ENCODE measurements at places on chromosomes 6 and 20.
A peak's percentile ranks its signal among the peaks of the same experiment; 100 is the strongest.

GRCh38 chr20:10848810-10849370 is 175.1 kb upstream of the JAG1 start:
- DNase-seq = no peak

GRCh38 chr6:21666853-21667681 is 73.5 kb downstream of the SOX4 start:
- no peak for DNase-seq

DNA sequence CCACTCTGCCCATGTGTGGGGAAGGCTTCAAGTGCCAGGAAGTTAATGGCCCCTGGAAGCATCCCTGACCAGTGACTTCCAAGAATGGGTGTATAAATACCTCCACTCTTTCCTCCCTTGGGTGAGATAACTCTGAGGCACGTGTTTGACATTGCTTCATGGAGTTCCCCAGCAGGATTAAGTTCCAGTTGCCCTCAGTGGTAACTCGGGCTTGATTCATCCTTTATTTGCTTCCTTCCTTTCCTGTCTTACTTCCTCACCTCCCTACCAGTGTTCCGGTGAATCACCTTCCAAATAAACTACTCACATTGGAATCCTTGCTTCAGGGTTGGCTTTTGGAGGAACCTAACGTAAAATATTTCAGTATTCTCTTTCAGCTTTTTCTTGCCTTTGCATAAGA is 84.6 kb upstream of the JAG1 start:
- no peak for DNase-seq

DNA sequence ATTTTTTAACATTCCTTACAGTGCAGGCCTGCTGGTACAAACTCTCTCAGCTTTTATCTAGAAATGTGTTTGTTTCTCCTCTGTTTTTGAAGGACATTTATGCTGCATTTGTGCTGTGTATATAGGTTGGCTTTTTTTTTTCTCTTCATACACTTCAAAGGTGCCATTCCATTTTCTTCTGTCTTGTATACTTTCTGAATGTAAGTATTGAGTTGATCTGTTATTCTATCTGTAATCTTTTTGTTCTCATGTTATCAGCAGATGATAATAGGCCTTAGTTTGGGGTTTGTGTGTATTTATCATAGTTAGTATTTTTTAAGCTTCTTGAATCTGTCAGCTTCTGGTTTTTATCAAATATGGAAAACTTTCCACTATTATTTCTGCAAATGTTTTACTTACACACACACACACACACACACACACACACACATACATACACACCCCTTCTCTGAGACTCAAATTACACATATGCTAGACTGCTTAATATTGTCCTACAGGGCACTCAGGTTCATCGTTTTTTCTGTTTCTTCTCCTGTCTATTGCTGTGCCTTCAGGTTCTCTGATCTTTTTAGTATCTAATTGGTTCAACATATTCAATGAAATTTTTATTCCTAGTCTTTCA is 74.6 kb downstream of the RPP40 start:
- no peak for DNase-seq

GRCh38 chr6:37643851-37644672 is 53.6 kb downstream of the MDGA1 start:
- no peak for DNase-seq

- no peak for DNase-seq
Observed at GRCh38 chr6:124885171-124885570, 77.1 kb upstream of the RNF217 start.

DNA sequence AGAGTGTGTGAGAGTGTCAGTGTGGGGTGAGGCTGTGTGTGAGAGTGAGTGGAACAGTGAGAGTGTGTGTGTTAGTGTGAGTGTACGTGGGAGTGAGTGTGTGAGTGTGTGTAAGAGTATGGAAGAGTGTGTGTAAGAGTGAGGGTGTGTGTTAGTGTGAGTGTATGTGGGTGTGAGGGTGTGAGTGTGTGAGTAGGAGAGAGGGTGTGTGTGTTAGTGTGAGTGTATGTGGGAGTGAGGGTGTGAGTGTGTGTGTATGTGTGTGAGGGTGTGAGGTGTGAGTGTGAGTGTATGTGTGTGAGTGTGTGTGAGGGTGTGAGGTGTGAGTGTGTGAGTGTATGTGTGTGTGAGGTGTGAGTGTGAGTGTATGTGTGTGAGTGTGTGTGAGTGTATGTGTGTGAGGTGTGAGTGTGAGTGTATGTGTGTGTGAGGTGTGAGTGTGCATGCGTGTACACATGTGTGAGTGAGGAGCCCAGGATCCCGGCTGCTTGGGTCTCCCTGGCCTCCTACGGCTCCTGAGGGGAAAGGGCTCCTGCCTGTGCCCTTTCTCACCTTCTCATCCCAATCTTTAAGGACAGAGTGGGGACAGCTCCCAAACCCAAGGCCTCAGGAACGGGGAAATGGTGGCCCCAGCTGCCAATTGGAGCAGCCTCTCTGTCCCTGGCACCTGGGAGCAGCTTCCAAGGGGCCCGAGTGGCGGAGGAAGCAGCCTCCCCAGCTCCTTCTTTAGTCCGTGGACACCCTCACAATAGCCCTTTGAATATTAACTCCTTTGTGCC is 100.2 kb downstream of the PSMB1 start:
- DNase-seq = no peak

DNA sequence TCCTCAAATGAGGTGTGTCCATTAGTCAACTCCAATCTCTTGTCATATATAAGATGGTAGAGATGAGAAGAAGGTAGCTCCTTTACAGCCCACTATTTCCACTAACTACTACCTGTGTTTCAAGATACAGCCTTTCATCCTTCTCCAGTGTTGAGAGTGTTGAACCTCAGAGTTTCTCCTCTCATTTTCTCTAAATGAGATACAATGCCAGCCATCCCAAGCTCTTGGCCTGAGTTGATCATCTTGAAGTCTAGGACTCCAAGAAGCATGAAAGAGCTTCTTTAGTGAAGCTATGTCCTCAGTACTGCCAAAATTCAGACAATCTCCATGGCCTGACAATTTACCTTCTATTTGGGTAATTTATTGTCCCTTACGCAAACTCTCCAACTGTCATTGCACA is 548 bp upstream of the HLA-DRA start:
- DNase-seq = no peak

GRCh38 chr6:26571592-26572296 is 25.0 kb upstream of the ABT1 start:
- peak; percentile 59 for DNase-seq

GRCh38 chr6:72856801-72857200 is 234.9 kb downstream of the KCNQ5 start:
- no peak for DNase-seq

DNA sequence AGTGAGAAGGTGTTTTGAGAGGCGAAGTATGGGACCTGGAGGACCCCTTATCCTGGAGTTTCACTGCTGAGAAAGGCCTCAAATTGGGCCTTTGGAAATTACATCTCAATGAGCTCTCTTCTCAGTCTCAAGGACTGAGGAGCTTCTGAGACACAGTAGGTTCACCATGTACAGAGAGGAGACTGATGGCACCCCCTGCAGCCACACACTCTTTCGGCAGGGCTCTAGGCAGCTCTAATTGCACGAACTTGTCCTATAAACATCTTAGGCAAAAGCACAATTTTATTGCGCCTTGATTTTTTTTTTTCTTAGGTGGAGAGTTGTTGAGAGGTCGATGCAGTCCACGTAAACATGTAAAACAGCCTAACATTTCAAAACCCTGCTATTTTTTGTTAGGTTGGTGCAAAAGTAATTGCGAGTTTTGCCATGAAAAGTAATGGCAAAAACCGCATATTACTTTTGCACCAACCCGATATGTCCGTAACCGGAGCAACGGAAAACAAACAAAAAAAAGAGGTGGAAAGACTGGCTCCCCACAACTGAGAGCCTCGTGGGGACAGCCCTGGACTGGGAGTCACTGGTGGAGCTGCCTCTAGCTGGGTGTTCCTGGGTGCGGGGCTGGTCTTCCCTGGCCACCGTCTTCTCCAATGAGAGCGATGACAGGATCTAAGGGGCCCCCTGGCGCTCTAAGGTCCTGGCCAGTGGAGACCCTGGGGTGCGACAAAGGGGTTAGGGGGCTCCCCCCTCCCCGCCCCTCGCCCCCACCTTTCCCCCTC is 84.0 kb upstream of the EYA2 start:
- no peak for DNase-seq

DNA sequence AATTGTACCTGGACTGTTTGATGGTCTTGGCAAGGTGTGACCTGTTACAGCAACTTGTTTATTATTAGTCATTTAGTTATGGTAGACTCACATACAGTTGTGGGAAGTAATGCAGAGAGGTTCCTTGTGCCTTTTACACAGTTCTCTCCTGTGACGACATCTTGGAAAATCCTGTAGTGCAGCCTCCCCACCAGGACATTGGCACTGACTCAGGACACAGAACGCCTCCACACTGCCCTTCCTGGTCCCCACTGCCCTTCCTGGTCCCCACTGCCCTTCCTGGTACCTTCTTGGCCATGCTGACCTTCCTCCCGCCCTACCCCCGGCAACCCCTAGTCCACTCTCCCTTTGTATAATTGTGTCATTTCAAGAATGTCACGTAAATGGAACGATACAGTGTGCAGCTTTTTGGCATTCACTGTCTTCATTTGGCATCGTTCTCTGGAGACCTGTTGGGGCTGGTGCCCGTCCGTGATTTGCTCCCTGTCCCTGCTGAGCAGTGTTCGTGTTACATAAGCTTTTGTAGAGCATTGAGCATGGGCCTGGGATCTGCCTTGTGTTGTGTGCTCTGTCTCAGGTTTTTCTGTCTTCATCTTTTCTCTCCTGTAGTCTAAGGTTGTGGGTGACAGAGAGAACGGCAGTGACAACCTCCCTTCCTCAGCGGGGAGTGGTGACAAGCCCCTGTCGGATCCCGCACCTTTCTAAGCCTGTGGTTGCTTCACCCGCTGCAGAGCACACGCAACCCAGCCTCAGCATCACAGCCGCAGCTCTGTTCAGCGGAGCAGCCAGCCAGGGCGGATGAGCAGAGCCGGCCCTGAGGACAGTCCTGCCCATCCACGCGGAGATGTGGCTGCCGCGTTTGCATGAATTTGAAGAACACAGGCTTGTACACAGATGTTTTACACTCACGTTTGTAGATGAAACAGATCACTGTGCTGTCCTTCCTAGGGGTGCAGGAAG is 5.4 kb upstream of the DNAJC5 start:
- DNase-seq = no peak

DNA sequence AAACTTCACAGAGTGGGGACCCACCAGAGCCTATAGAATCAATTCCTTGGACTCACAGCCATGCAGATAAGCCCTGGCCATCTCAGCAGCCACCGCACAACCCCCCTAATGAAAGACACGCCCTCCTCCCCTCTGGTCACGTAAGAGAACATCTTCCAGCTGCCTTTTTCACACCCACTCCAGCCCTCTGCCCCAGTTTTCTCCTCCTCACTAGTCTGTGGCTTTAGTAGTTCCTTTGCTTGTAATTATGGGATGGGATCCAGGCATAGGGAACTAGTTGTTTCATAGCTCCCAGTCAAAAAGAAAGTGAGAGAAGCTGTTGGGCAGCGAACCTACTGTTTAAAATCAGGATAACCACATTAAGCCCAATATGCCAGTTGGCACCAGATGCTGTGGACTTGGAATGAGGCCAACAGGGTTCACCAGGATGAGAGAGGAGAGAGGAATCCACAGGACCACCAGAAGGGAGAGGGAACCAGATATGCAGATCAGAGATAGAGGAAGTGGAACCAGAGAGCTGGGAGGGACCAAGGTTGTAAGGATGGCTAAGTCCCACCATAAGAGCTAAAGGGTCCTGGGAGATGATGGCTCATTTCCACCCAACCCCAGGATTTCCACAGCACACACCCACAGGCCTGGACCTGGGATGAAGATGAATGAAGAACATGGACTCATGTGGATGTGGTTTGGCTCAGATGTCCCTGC is 9.0 kb upstream of the BTN3A1 start:
- no peak for DNase-seq

- DNase-seq = no peak
Observed at GRCh38 chr6:98946266-98946878, 1.4 kb downstream of the FBXL4 start.

GRCh38 chr20:34954904-34955230 is 739 bp downstream of the GSS start:
- DNase-seq = peak; percentile 42

GRCh38 chr6:154986787-154987235 is 8.3 kb upstream of the TIAM2 start:
- DNase-seq = no peak

GRCh38 chr6:155185544-155185943 is 78.3 kb upstream of the CLDN20 start:
- DNase-seq = no peak

- DNase-seq = no peak
Observed at GRCh38 chr6:168712993-168713392, 272.0 kb downstream of the SMOC2 start.

DNA sequence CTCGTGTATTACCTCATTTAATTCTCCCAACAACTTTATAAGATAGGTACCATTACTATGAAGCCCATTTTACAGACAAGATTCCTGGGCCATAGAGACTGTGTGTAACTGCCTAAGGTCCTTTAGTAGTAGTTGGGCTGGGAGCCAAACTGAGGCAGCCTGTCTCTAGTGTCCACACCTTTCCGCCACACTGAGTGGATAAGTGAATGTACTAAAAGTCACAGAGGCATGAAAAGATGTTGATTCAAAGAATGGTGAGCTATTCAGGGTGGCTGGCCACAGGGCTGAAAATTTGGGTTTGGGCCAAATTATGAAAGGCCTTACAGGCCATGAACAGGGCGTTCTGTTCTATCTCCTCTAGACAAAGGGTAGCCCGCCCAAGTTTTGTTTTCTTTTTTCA is 11.0 kb downstream of the CD24 start:
- DNase-seq = no peak

DNA sequence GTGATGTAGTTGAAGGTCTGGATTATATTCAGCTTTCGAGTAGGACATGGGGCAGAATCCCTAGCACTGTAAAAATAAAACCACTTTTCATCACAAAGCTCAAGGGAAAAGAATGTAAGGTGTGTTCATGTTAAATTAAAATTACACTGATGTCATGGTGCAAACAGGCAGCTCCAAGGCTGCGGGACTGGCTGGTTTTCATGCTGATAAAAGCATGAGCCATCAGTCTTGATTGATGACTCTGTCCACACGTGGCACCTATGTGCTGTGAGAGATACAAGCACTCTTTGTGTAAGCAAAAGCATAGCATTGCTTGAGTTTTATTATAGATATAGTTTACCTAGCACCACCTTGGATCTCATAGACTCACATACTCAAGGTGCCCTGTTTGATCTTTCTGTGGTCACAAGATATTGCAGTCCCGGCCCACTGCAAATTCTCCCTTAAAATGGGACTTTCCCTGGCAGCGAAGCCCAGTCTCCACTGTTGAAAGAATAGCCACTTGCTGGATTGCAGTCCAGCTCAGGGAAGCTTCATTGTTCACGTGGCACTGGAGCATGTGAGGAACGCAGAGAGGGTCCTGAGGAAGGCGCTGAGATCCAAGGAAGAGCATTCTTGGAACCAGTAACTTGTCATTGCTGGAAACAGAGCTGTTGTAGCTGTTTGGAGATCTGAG is 90.6 kb downstream of the TIAM2 start:
- DNase-seq = no peak

- DNase-seq = no peak
Observed at GRCh38 chr6:2758980-2759379, 6.2 kb upstream of the WRNIP1 start.

GRCh38 chr6:148249679-148250375 is 92.8 kb upstream of the SASH1 start:
- DNase-seq = no peak
